Progenitor cell of endocrine pancreas (in vitro differentiated cells): ENCODE measurements at places on chromosomes 7 and 10. TPM values are rescaled to one million over a fixed set of nuclear protein-coding genes. Genes with fewer than 3 reads are reported as not detected.
A peak's percentile ranks its signal among the peaks of the same experiment; 100 is the strongest.

DNA sequence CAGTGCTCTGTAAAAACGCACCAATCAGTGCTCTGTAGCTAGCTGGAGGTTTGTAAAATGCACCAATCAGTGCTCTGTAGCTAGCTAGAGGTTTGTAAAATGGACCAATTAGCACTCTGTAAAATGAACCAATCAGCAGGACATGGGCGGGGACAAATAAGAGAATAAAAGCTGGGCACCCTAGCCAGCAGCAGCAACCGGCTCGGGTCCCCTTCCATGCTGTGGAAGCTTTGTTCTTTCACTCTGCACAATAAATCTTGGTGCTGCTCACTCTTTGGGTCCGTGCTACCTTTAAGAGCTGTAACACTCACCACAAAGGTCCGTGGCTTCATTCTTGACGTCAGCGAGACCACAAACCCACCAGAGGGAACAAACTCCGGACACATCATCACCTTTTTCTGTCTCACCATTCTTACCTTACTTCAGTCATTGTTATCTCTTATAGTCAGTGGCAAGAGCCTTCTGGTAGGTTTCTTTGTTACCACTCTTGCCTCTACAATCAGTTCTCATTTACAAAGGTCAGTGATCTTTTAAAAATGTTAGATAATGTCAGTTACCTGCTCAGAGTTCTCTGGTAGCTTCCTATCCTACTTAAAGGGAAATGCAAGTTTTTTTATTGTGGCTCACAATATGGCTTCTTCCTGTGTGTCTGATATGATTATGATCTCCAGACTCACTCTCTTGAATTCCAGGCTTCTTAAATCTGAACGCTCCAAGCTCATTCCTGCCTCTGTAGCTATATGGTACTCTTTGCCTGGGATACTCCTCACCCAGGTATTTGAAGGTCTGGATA, 4.5 kb downstream of the STAM start:
- no peaks in the 10 kb centered on the region for H3K27me3 ChIP-seq
- DNase-seq, result no peak
- H3K4me3 ChIP-seq, result no peak overlapping the region
- peaks cover 7% of the 10 kb centered on the region for H3K36me3 ChIP-seq
- peaks cover 23% of the 10 kb centered on the region for H3K4me1 ChIP-seq
- peak overlapping the region; percentile 43 for H3K27ac ChIP-seq

- peaks cover 29% of the 10 kb centered on the region for H3K4me1 ChIP-seq
- H3K4me3 ChIP-seq, result no peak overlapping the region
- no peak for DNase-seq
- peak overlapping the region; percentile 78 for H3K27ac ChIP-seq
- peaks cover 67% of the 10 kb centered on the region for H3K36me3 ChIP-seq
These were observed 10.2 kb downstream of the SCD start for GRCh38 chr10:100357059-100357858.

GRCh38 chr10:124035928-124036558, 57.4 kb downstream of the CHST15 start:
- no peaks in the 10 kb centered on the region for H3K27me3 ChIP-seq
- DNase-seq, result peak; percentile 24
- H3K27ac ChIP-seq, result peak overlapping the region; percentile 80
- peaks cover 11% of the 10 kb centered on the region for H3K4me1 ChIP-seq

DNA sequence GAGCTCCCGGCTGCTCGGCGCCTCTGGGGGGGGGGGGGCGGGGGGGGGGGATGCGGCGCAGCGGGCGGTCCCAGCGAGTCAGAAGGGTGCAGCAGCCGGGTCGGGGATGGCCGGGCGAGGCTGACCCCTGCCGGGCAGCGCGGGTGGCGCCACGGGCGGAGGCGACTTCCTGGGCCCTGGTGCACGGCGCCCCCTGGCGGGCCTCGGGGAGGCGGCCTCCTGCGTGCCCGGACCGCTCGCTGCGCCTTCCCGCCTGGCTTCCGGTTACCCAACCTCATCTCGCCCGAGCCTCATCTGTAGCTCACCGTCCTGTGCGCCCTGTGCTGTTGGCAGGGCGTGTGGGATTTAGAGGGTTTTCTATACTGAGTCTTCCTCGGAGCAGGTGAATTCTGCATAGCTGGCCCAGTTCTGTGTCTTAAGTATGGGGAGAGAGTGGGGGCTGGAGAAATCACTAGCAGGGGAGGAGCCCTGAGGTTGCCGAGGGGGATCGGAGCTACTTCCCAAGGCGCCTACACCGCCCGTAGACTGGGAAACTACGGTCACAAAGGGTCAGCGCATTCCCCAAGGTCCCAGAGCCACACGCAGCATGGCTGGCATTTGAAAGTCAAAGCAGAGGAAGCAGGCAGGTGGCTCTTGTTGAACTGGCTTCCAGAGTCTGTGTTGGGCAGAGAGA, 28.3 kb upstream of the WDFY4 start:
- peak; percentile 96 for DNase-seq
- peak overlapping the region; percentile 75 for H3K4me3 ChIP-seq
- no peaks in the 10 kb centered on the region for H3K36me3 ChIP-seq
- H3K4me1 ChIP-seq, result peaks cover 3% of the 10 kb centered on the region
- H3K27me3 ChIP-seq, result peaks cover 61% of the 10 kb centered on the region

DNA sequence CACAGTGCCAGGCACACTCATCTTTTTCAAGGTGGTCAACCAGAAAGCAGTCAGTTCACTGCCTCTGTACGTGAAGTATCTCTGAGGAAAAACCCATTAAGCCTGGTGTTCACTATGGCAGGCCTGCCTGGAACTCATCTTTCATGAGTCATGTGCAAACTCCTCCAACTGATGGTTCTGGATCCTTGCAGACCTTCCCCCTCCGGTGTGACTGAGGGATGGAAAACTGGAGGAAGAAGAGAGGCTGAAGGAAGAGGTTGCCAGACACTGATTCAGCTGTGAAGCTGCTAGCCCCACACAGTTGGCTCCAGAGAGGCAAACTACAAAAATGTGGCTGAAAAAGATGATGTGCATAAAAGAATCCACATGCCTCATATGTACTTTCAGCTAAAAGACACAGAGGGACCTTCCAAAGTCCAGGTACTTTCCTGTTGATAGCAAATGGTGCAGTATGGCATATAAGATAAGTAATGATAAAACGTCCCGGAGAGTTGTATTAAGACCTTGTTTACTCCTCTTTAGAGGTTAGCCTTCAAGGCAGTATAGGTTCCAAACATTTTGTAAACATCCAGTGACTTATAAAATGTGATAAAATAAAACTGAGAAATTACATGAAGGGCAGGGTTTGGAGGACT, 2.7 kb downstream of the CYP3A5 start:
- peak overlapping the region; percentile 65 for H3K27ac ChIP-seq
- H3K4me1 ChIP-seq, result peaks cover 40% of the 10 kb centered on the region
- DNase-seq, result no peak

DNA sequence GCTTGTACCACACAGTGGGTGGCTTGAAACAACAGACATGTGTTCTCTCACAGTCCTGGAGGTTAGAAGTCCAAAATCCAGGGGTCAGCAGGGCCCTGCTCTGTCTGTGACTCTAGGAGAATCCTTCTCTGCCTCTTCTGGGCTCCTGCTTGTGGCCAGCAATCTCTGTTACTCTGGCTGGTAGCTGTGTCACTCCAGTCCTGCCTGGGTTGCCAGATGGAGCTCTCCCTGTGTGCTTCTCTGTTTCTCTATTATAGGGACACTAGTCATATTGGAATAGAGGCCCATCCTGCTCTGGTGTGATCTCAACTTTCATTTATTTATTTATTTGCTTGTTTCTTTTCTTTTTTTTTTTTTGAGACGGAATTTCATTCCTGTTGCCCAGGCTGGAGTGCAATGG, 276.6 kb upstream of the GALNT17 start:
- peaks cover 14% of the 10 kb centered on the region for H3K27me3 ChIP-seq
- H3K4me1 ChIP-seq, result no peaks in the 10 kb centered on the region
- no peak overlapping the region for H3K27ac ChIP-seq
- DNase-seq, result no peak
- H3K4me3 ChIP-seq, result no peak overlapping the region

- no peak for DNase-seq
- no peaks in the 10 kb centered on the region for H3K4me1 ChIP-seq
- H3K36me3 ChIP-seq, result no peaks in the 10 kb centered on the region
- no peak overlapping the region for H3K27ac ChIP-seq
- no peak overlapping the region for H3K4me3 ChIP-seq
These were observed 49.2 kb upstream of the ELFN1 start for GRCh38 chr7:1620835-1621234.

GRCh38 chr10:101097881-101098280, 33.2 kb upstream of the TLX1 start:
- no peak overlapping the region for H3K4me3 ChIP-seq
- H3K27me3 ChIP-seq, result peaks cover 76% of the 10 kb centered on the region
- peaks cover 6% of the 10 kb centered on the region for H3K4me1 ChIP-seq
- no peak for DNase-seq
- H3K27ac ChIP-seq, result no peak overlapping the region

DNA sequence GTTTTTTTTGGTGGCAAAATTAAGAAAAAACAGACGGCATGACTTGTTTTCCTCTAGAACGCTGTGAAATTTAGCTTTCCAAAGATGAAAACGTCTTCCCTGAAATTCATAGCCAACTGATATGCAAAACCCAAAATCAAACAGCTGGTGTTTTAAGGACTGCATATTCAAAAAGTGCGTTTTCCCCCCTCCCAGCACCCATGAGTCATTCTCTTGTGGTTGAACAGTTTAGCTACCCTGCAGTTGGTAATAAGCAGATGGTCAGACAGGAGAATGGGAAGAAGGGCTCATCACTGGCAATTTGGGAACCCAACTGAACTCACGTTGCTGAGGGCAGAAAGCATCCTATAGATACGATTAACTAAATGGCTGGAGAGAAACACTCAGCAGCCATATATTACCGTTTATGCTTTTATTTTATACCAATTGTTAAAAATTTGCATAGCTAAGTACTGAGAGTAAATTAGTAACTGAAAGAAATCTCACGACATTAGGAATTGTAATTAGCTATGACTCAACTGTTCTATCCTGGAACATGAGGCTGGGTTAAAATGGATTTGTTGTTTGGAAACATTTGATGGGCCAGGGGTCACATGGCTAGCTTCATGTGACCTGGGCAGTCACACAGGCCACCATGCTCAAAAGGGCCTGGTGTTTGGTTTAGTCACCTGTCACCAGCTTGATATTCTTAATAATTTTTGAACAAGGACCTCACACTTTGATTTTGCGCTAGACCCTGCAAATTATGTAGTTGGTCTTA, 343.1 kb downstream of the PHTF2 start:
- H3K36me3 ChIP-seq, result no peaks in the 10 kb centered on the region
- no peaks in the 10 kb centered on the region for H3K27me3 ChIP-seq
- H3K27ac ChIP-seq, result no peak overlapping the region

- H3K27me3 ChIP-seq, result no peaks in the 10 kb centered on the region
- H3K4me1 ChIP-seq, result no peaks in the 10 kb centered on the region
- no peak for DNase-seq
- no peak overlapping the region for H3K27ac ChIP-seq
These were observed 71.9 kb upstream of the TNKS2 start for GRCh38 chr10:91726355-91726754.

DNA sequence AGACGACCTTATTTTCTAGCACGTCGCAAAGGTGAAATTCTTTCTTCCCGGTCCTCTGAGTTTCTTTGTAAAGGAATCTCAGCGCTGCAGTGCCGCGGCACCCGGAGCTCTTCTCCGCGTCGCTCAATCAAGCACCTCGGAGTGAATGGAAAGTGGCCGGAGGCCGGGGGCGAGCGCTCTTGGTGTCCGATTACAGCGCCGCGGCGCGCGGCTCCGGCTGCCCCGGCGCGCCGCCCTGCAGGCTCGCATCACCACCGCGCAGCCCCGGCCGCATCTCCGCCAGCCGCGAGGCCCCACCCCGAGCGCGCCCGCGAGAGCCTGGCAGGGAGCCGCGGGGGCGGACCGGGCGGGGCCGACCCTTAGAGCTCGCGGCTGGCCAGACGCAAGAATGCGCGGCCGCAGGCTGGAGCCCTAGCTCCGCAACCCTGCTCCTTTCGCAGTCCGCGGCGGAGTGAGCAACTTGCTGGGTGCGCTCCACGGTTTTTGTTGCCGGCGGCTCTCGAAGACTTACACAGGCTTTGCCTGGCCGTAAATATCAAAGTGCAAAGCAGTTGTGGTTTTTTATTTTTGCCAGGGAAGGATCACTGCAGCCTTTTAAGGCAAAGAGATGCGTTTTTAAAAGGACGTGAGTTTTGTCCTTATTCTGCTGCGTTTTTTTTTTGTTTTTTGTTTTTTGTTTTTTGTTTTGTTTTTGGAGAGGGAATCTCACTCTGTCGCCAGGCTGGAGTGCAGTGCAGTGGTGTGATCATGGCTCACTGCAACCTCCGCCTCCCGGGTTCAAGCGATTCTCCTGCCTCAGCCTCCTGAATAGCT, at the start of gene SEMA3C:
SEMA3C (minus strand) TSS at position 143 of the 813 bp plus-strand sequence. CDS start 2,270 bp downstream, outside the sequence.
- H3K36me3 ChIP-seq, result peaks cover 19% of the 10 kb centered on the region
- peak within 1 kb of the TSS; percentile 90 for H3K4me3 ChIP-seq
- DNase-seq, result peak; percentile 91
- no peaks in the 10 kb centered on the region for H3K27me3 ChIP-seq

DNA sequence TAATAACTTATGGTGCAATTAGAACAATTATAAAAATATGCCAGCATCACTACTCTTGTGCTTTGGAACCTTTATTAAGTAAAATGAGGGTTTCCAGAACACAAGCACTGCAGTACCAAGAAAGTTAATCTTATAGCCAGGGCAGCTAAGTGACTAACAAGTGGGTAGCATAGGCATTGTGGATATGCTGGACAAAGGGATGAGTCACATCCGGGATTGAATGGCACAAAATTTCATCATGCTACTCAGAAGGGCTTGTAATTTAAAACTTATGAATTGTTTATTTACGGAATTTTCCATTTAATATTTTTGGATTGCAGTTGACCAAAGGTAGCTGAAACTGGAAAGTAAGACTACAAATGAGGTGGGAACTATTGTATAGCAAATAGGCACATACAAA, 250.6 kb downstream of the C7orf25 start:
- no peak for DNase-seq
- H3K4me1 ChIP-seq, result no peaks in the 10 kb centered on the region
- H3K27ac ChIP-seq, result no peak overlapping the region

GRCh38 chr10:112631501-112632400, 184.7 kb downstream of the VTI1A start:
- peaks cover 14% of the 10 kb centered on the region for H3K4me1 ChIP-seq
- H3K27ac ChIP-seq, result peak overlapping the region; percentile 71
- H3K27me3 ChIP-seq, result no peaks in the 10 kb centered on the region
- DNase-seq, result no peak
- H3K4me3 ChIP-seq, result no peak overlapping the region
- peaks cover 1% of the 10 kb centered on the region for H3K36me3 ChIP-seq

DNA sequence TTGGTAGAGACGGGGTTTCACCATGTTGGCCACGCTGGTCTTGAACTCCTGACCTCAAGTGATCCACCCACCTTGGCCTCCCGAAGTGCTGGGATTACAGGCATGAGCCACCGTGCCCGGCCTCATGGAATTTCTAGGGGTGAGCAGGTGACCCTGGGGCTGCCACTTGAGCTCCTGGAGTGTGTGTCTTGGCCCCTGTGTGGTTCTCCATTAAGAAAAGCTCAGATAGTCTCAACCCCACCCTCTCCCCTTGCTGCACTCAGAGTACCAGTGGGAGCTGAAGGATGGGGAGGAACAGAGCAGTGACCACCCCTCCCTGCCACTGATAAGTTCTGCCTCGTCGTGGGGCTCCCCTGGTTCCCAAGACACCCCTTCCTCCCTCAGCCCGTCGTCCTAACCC, 45.3 kb downstream of the RCC1L start:
- DNase-seq, result no peak
- no peak overlapping the region for H3K27ac ChIP-seq
- H3K36me3 ChIP-seq, result peaks cover 18% of the 10 kb centered on the region
- H3K27me3 ChIP-seq, result no peaks in the 10 kb centered on the region

Gene HABP2
- total RNA-seq, result 112 and 133 TPM in 2 replicates

Gene GIMAP8
- total RNA-seq, result not detected in 2 replicates

Gene MAGI2
- 11.4 and 13.4 TPM in 2 replicates for total RNA-seq

Gene PARG
- 56.2 and 57.8 TPM in 2 replicates for total RNA-seq

Gene GIMAP6
- not detected in 2 replicates for total RNA-seq

Gene LEP
- total RNA-seq, result not detected in 2 replicates

Gene PPP1R17
- total RNA-seq, result 0.96 and 1.2 TPM in 2 replicates

Gene OGDHL
- 9.1 and 11.7 TPM in 2 replicates for total RNA-seq

Gene WNT2
- 0.33 and 0.46 TPM in 2 replicates for total RNA-seq

Gene FRMD4A
- total RNA-seq, result 42.2 and 66.9 TPM in 2 replicates
